ENCODE measurements at places on chromosomes 6 and 20. TPM values are rescaled to one million over a fixed set of nuclear protein-coding genes. Genes with fewer than 3 reads are reported as not detected.

The DEFB132 gene
- total RNA-seq: not detected

The CYP39A1 gene
- total RNA-seq: 8.3 TPM

The FLRT3 gene
- 29.3 TPM for total RNA-seq

The TSBP1 gene
- not detected for total RNA-seq

The WFDC10B gene
- not detected for total RNA-seq

The MARCKS gene
- 199 TPM for total RNA-seq

The MAP3K7 gene
- 32.5 TPM for total RNA-seq

The C6orf118 gene
- not detected for total RNA-seq

The SNAP25 gene
- total RNA-seq: 2.5 TPM

The SLC22A2 gene
- not detected for total RNA-seq

The MAS1 gene
- total RNA-seq: not detected

The KHDC1 gene
- total RNA-seq: 2.0 TPM

The PROKR2 gene
- not detected for total RNA-seq

The RIPOR2 gene
- 17.0 TPM for total RNA-seq

The DDR1 gene
- total RNA-seq: 93.5 TPM

The TEAD3 gene
- total RNA-seq: 20.5 TPM

The TFEB gene
- 35.5 TPM for total RNA-seq

The BEND6 gene
- 4.4 TPM for total RNA-seq

The FERMT1 gene
- 3.5 TPM for total RNA-seq

The ISM1 gene
- total RNA-seq: 24.1 TPM

The NHSL1 gene
- 18.5 TPM for total RNA-seq

The FNDC11 gene
- total RNA-seq: 0.94 TPM

The FAM184A gene
- 7.8 TPM for total RNA-seq

The KCNQ2 gene
- not detected for total RNA-seq

The ARMH2 gene
- total RNA-seq: not detected

The RNF217 gene
- 43.5 TPM for total RNA-seq

The LY6G6F gene
- not detected for total RNA-seq

The IP6K3 gene
- total RNA-seq: 0.31 TPM

The PTGIS gene
- total RNA-seq: 89.7 TPM

The PGC gene
- 0.27 TPM for total RNA-seq

The PSMA7 gene
- total RNA-seq: 124 TPM

The XKR7 gene
- total RNA-seq: not detected

The HMGCLL1 gene
- 3.8 TPM for total RNA-seq

The SSTR4 gene
- total RNA-seq: not detected

The TMEM74B gene
- 7.1 TPM for total RNA-seq

The PNLDC1 gene
- not detected for total RNA-seq

The SLC22A3 gene
- total RNA-seq: 189 TPM

The NKX2-4 gene
- total RNA-seq: not detected

The PHACTR3 gene
- not detected for total RNA-seq

The CCDC28A gene
- total RNA-seq: 16.8 TPM

The UBE2J1 gene
- 32.9 TPM for total RNA-seq

Measured in sciatic nerve (tissue), 2 donors.